ENCODE measurements at places on chromosomes 5 and 9.

- DNase-seq, result no peak
These were observed 464.5 kb downstream of the CSNK1G3 start for GRCh38 chr5:123976379-123977033.

DNA sequence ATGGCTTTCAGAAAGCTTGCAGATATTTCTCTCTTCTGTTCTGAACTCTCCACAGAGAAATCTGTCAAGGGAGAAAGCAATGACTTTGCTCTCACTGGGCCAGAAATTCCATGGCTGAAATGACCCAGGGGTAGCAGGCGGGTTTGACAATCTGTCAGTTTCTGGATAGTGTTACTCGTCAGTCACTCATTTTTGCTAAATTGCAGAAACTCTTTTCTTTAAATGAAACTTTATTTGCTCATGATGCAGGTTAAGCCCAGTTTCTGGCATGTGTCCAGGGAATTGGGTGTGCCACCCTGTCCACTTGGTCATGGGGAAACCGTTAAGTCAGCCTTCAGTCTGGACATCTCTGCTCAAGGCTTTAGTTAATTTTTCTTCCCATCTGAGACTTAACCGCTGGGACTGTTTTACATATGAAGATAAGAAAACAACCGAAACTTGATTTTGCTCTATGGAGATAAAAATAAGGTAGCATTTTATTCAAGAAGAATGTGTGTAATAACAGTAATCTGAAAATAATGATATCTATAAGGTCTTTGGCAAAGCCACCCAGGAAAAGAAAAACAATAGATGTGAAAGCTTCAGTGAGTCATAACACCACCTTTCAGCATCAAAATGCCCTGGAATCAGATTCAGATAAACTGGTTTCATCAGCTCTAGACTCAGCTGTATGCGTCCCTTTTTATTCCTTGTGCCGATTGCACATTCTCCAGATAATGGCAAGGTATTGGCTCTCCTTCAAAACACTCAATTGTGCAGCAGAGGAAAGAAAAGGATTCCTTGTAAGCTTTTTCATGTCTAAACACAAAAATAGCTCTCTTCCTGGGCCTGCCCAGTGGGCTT is 308.3 kb downstream of the ZSWIM6 start:
- DNase-seq, result no peak

DNA sequence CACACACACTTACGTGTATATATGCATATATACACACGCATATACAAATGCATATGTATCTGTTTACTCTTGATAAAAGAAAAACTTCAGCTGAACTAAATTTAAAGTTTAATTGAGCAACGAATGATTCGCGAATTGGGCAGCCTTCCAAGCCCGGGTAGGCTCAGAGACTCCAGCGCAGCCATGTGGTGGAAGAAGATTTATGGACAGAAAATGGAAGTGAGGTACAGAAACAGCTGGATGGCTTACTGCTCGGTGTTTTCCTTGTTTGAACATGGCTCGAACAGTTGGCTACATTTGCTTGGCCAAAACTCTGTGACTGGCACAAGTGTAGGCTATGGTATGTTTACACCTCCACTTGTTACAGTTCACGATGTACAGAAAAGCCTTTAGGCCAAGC is 239.3 kb upstream of the PRDM9 start:
- DNase-seq, result no peak

DNA sequence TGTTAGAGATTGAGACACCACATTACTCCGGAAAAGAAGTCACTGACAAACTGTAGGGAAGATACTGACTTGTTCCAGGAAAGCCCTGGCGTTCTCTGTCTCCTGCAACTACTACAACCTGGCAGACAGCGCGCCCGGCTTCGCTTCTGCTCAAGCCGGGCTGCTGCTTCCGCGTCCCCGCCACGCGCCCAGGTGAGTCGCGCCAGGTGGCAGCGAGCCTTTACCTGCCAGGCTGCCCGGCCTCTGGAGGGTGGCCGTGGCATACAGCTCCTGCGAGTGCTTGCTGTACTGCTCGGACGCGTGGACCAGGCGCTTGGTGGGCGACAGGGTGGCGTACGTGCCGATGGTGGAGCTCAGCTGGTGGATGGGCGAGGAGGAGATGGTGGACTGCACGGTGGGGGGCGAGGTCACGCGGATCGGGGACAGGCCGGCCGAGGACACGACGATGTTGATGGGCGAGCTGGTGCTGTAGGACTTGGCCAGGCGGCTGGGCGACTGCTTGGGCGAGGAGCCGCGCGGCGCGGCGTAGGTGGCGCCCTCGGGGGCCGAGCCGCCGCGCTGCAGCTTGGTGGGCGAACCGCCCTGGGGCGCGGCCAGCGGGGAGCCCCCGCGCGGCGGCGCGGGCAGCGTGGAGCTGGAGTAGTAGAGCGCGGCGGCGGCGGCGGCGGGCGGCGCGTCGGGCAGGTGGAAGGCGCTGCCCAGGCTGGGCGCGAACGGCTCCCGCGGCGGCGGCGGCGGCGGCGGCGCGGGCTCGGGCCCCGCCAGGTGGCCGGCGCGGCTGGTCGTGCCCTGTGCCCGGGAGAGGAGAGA is 519.6 kb downstream of the CTNND2 start:
- no peak for DNase-seq
